ENCODE measurements at places on chromosomes 11 and 22. TPM values are rescaled to one million over a fixed set of nuclear protein-coding genes. Genes with fewer than 3 reads are reported as not detected.

The LMO2 gene
- polyA plus RNA-seq, result 10.7 TPM

The P2RY6 gene
- polyA plus RNA-seq, result 2.4 TPM

The LGALS12 gene
- 5.3 TPM for polyA plus RNA-seq

The MPPED2 gene
- 2.2 TPM for polyA plus RNA-seq

The MCAT gene
- polyA plus RNA-seq, result 17.6 TPM

The TSPAN32 gene
- polyA plus RNA-seq, result 2.3 TPM

The C11orf87 gene
- not detected for polyA plus RNA-seq

The OR8B4 gene
- not detected for polyA plus RNA-seq

The DDIAS gene
- 0.38 TPM for polyA plus RNA-seq

The SPA17 gene
- 4.4 TPM for polyA plus RNA-seq

The DTX4 gene
- 0.86 TPM for polyA plus RNA-seq

The HYLS1 gene
- 2.5 TPM for polyA plus RNA-seq

The OR4A15 gene
- not detected for polyA plus RNA-seq

The TENM4 gene
- 1.0 TPM for polyA plus RNA-seq

The POU2AF1 gene
- 0.15 TPM for polyA plus RNA-seq

The SLC22A25 gene
- not detected for polyA plus RNA-seq

The GRK3 gene
- 2.1 TPM for polyA plus RNA-seq

The MISFA gene
- 18.4 TPM for polyA plus RNA-seq

The KCNJ1 gene
- 0.01 TPM for polyA plus RNA-seq

The IFITM5 gene
- polyA plus RNA-seq, result not detected

The MSANTD2 gene
- polyA plus RNA-seq, result 3.5 TPM

The ALX4 gene
- 0.01 TPM for polyA plus RNA-seq

The ABCC8 gene
- 8.6 TPM for polyA plus RNA-seq

The SAC3D1 gene
- polyA plus RNA-seq, result 17.3 TPM

The SAA2 gene
- polyA plus RNA-seq, result 2.1 TPM

The SLC25A18 gene
- polyA plus RNA-seq, result 2.3 TPM

The ABCG4 gene
- 1.1 TPM for polyA plus RNA-seq

The PHLDA2 gene
- polyA plus RNA-seq, result 1.6 TPM

All from heart right ventricle (tissue), 16 donors.